ENCODE measurements at places on chromosomes 5 and 9.

DNA sequence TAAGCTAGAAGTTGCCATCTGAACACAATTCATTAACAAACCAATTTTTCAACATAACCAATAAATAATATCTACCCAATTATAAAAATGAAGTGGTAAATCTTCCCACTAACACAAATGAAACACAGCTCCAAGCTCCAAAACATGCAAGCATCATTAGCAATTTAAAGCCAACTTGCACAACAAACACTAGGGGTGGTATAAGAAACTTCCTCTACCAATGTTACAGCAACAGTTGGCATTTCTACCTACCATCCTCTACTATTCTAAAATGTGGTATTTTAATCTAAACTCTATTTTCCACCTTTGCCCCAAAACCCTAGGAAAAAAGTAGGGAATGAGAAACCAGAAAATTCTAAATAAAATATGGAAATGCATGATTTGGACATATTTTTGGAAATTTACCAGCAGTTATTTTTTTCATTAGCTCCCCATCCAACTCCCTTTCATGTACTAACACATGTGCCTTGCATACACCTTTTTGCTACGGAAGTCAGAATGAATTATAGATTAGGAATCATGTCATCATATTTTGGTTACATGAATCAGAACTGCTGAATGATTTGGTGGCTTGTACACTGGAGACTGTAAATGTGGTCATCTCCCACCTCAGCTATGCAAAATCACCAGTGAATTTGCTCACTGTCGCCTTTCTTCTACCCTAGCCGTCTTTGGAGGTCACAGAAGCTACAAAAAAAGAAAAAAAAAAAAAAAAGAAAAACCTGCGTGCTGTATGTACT lies 4.1 kb downstream of the NR6A1 start:
- no peak for DNase-seq

DNA sequence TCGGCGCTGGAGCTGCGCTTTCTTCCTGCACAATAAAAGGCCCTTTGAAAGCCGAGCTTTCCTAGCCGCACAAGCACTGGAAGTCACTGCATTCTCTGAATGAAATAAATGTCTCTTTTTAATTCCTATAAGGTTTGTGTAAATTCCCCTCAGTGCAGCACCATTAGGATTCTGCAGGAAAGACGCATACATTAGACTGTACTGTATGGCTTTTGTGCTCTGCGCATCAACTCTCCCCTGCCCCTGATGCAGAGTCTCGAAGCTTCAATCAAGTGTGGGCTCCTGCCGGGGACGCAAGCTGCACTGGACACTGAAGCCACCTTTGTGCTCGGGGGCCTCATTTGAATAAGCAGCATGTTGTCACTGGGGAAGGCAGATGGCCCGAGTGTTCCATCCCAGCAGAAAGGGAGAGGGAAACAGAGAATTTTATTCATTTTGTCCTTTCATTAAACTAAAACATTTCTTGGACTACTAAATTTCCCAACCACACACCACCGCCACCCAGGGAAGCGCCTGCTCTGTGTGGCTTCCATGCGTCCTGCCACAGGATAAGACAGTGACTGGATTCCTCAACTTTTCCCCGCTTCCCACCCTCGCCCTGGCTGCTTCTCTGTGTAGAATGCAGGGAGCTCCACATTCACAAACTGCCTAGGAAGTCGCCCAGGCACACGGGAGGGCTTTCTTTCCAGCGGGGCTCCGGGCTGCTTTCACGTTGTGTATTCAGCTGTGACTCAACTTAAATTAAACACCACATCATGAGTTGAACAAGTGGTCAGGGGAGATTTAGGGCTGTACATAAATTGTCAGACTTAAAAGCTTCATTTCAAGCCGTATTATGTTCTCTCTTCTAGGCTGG lies 635.4 kb downstream of the IRX1 start:
- DNase-seq: no peak

GRCh38 chr9:134163371-134164196 lies 780 bp downstream of the RNU6ATAC start:
- DNase-seq: peak; percentile 56

- no peak for DNase-seq
These were observed 44.6 kb downstream of the PIP5K1B start for GRCh38 chr9:68749579-68750159.

GRCh38 chr5:40623480-40624420 lies 56.0 kb upstream of the PTGER4 start:
- no peak for DNase-seq

DNA sequence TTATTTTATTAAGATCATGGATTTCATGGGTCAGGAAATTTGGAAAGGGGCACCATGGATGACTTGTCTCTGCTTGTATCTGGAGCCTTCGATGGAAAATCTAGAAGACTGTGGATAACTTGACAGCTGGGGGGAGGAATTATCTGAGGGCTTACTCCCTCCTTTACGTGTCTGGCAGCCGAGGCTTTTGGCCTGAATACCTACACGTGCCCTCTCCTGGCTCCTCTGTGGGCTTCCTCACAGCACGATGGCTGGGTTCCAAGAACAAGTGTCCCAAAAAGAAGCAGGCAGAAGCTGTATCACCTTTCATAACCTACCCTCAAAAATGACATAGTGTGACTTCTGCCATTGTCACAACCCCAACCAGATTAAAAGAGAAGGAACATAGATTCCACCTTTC lies 228.9 kb downstream of the GRIA1 start:
- no peak for DNase-seq

DNA sequence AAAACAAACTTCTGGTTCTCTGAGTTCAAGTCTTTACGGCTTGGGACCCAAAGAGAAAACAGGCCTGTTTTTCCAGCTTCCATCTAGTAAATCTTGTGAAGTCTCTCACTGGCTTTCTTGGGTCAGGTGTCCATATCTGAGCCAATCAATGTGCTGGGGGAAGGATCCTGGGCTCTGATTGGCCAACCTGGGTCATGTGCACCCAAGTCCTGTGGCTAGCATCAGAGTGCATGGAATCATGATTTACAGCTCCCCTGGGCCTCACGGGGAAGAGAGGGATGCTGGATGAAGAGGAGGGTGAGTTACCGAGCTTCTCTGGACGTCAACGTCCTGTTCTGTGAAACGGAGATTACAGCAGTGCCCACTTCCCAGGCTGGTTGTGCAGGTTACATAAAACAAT lies 19.4 kb downstream of the CXCL14 start:
- no peak for DNase-seq

DNA sequence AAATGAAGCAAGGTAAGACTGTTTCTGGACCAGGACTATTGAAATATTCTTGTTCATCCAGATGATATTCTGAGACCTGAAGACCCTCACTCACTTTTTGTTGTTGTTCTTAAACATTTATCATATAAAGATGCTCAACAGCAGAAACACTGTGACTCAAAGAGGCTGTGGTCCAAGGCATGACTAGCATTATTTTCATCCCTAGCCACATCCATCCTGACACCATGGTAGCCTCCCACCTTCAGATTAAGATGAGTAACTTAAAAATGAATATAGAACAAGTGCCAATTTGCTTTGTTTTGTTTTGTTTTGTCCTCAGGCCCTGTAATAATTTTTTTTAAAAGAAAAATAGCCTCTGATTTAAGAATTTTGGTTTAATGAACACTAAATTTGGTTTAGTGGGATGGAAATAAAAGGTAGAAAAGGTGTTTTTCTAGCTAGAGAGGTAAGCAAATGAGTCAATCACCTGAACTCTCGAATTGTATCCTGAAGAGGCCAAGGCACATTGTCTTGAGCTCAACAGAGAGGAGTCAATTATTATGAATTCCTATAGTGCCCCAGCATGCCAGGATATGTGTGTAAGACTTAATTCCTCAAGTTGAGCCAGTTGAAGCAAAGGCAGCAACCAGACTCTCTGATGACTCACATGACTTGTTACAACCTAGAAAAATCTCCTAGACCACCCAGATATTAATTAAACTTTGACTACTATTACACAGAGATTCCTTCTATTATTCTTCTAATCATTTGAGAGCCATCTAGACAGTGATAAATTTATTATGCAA lies 380.1 kb upstream of the TUSC1 start:
- no peak for DNase-seq

- peak; percentile 82 for DNase-seq
These were observed 16.1 kb downstream of the FBP1 start for GRCh38 chr9:94623253-94623652.

DNA sequence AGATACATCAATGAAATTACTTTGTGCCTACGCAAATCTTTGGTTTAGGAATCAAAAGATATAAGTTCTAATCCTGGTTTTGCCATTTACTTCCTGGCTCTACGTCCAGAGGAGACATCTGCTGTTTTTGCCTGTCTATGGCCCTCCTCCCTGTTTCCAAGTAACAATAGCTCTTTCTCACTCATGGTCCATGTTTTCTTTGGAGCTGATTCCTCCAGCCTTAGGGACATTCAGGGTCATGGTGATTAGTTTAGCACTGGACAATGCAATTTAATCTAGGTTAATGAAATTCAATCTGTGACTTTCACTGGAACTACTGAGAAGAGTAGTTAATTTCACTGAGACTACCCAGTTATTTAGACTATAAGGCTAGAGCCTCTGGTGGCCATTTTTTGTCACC lies 170.6 kb downstream of the SEMA6A start:
- no peak for DNase-seq
